Activated CD4-positive, alpha-beta T cell treated with anti-CD3 and anti-CD28 coated beads, Interleukin-2, amount 50 U/mL, for 48 hours (primary cell): ENCODE measurements at places on chromosomes 3 and 15.
A peak's percentile ranks its signal among the peaks of the same experiment; 100 is the strongest.

- no peak for DNase-seq
These were observed 305.1 kb downstream of the CACNA2D3 start for GRCh38 chr3:54427501-54427900.

- DNase-seq = no peak
These were observed 434.8 kb upstream of the DPH6 start for GRCh38 chr15:35980719-35981118.

- DNase-seq = no peak
These were observed 11.5 kb downstream of the HEMK1 start for GRCh38 chr3:50580683-50581458.

GRCh38 chr15:64524778-64525177 is 64.4 kb downstream of the ZNF609 start:
- no peak for DNase-seq

GRCh38 chr3:76661527-76662250 is 378.2 kb upstream of the ROBO2 start:
- no peak for DNase-seq

DNA sequence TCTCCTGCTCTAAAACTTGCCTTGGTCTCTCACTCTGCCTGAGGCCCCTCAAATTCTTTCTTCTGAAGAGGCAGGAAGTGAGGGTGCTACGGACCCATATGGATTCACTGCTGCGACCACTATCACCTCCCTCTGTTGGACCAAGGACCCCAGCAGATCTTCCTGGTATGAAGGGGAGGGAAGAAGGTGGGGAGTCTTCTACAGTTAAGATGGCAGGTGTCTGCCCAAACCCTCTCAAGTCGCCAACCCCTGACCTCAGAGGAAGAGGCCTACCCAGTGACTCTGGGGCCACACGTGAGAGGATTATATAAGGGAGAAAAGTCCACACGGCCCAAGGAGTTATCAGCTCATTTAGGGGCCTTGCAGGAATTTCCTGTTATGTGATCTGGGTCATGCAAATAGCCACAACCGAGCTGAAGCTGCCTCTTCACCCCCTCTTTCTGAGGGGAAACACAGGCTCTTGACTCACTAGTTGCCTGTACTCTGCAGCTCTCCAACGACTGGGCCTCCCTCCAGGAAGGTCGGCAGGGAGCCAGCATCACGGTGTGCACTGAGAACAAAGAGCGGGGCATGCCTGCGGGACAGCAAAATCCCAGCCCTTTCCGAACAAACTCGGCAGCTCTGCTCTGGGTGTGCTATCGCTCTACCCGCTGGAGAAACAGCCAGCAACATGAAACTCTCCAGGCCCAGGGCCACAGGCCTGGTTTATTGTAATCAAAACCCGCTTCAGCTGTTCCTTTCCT is 116.0 kb downstream of the XXYLT1 start:
- DNase-seq = no peak

- no peak for DNase-seq
These were observed 347.7 kb downstream of the ZBBX start for GRCh38 chr3:167032267-167032876.

DNA sequence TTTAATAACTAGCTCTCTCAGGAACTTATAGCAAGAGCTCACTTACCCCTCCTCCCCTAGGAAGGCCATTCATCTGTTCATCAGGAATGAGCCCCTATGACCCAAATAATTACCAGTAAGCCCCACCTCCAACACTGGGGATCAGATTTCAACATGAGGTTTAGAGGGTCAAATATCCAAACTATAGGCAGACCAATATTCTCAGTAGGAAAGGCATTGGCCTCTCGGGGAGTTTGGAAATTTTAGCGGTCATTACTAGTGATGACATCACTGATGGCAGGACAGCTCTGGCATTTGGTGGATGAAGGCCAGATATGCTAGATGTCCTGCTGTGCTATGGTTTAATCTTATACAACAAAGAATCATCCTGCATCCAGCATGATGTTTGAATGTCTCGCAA is 15.2 kb upstream of the CD47 start:
- no peak for DNase-seq

DNA sequence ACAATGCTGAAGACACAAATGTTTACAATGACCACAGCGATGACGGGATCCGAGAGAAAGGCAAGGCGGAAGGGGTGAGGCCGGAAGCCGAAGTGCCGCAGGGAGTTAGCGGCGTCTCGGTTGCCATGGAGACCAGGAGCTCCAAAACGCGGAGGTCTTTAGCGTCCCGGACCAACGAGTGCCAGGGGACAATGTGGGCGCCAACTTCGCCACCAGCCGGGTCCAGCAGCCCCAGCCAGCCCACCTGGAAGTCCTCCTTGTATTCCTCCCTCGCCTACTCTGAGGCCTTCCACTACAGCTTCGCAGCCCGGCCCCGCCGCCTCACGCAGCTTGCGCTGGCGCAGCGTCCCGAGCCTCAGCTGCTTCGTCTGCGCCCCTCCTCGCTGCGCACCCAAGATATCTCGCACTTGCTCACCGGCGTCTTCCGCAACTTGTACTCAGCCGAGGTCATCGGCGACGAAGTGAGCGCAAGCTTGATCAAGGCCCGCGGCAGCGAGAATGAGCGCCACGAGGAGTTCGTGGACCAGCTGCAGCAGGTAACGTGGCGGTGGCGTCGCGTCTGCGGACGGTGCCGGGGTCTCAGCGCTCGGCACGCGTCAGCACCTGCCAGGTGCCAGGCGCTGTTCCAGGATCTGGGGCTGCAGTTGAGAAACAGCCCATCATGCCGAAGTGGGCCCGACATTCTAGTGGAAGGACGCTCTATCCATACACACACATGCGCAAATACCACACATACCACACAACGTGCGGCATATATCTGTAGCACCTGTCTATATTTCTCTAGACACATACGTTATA is at the start of gene DLEC1:
TSS of gene DLEC1 (plus strand) at position 108 of the 798 bp plus-strand sequence. CDS start at position 126, 18 bp downstream.
- peak; percentile 76 for DNase-seq

- DNase-seq = no peak
These were observed 128.4 kb downstream of the IGF1R start for GRCh38 chr15:98776607-98777281.

- no peak for DNase-seq
These were observed 84.5 kb downstream of the CACNA2D3 start for GRCh38 chr3:54206874-54207273.

- peak; percentile 46 for DNase-seq
These were observed 134.2 kb upstream of the SATB1 start for GRCh38 chr3:18559331-18559842.

DNA sequence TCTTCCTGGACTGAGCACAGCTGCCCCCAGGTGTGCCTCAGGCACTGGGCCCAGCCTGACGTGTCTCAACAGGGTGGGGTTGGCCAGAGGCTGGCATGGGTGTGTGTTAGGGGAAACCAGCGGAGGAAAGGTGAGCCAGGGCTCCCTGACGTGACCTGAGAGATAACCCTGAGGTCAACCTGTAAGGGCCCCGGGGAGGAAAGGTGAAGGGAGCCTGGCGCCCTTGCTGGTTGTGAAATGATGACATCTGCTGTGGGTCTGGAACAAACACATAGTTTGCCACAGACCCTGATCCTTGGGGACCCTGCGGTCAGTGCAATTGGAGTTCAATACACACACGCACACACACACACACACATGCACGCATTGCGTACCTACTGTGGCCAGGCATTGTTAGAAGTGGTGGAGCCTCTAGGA is 100.2 kb upstream of the TLE3 start:
- no peak for DNase-seq

DNA sequence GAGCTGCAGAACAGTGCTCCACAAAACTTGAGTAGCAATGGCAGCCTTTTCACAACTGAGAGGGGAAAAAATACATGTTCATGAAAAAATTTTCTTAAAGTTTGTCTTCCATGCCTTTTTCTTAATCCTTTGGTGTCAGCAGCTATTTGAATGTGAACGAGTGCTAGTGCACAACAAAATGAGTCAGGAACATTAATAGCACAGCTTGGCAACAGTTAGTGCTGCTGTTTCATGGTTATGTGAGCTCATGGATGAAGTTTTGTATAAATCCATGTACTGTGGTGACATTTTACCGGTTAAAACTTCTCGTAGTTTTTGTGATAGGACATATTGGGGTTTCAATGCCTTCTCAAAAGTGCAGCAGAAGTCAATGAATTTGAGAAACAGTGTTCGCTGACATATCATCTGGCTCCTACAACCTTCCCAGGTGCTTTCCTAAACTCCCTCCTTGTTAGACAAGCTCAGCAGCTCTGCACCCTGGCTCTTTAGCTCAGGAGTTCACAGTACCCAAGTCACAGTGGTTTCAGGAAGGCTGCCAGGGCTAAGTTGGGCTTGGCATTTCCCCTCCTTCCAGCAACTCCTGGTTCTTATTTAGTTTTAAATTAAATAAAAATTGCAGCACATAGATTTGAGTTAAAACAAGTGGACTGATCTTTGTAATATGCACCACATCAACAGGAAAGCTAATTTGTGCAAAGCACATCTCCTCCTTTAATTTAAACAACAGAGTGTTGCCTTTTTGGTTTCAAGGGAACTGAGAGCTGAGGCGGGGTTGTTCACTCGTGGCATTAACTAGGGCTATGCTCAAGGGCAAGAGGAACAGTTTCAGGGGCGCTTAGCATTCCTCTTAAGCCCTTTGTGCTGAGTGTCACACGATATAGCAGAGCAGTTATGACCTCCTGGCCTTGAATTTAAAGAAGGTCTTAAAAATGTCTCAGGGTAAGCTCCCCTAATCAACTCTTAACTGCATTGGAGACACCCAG is 362.8 kb downstream of the CHST2 start:
- DNase-seq = no peak

- no peak for DNase-seq
These were observed 30.7 kb upstream of the DUSP7 start for GRCh38 chr3:52086976-52087663.

- DNase-seq = no peak
These were observed 67.7 kb downstream of the FOXP1 start for GRCh38 chr3:71515636-71516365.

DNA sequence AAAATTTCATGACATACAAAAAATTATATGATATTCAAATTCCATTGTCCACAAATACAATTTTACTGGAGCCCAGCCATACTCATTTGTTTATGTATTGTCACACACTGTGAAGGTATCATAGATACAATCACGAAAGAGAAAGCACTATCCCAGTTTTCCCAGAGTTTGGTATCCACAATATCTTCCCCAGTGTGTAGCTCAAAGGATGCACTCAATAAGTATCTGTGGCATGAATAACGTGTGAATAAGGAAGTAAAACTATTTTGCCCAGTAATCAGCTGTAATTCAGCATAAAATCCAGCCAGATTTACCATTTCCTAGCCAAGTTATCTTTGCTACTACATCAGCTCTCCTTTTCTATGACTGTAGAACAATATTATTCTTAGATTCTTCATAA is 131.3 kb upstream of the KCNMB2 start:
- DNase-seq = no peak

DNA sequence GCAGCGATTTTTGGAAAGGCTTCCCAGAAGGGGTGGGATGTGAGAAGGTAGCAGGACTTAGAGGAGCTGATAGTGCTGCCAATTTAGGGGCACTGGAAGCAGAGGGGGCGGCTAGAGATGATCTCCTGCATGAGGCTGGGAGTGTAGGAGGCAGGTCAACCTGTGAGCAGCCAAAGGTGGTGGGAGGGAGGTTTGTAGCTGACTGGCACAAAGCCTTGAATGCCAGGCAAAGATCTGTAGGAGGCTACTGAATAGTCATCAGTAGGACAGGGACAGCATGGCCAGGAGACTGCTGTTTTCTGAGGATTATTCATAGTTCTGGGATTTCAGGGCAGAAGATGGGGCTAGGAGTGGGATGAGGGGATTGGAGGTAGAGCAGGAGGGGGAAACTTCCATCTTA is 2.2 kb downstream of the SCAMP5 start:
- no peak for DNase-seq

- DNase-seq = peak; percentile 15
These were observed 1.1 kb downstream of the HEG1 start for GRCh38 chr3:125054449-125055329.
